ENCODE measurements at places on chromosomes 7 and 10.

GRCh38 chr10:11147722-11148121 is 130.1 kb downstream of the CELF2 start:
- DNase-seq: no peak

DNA sequence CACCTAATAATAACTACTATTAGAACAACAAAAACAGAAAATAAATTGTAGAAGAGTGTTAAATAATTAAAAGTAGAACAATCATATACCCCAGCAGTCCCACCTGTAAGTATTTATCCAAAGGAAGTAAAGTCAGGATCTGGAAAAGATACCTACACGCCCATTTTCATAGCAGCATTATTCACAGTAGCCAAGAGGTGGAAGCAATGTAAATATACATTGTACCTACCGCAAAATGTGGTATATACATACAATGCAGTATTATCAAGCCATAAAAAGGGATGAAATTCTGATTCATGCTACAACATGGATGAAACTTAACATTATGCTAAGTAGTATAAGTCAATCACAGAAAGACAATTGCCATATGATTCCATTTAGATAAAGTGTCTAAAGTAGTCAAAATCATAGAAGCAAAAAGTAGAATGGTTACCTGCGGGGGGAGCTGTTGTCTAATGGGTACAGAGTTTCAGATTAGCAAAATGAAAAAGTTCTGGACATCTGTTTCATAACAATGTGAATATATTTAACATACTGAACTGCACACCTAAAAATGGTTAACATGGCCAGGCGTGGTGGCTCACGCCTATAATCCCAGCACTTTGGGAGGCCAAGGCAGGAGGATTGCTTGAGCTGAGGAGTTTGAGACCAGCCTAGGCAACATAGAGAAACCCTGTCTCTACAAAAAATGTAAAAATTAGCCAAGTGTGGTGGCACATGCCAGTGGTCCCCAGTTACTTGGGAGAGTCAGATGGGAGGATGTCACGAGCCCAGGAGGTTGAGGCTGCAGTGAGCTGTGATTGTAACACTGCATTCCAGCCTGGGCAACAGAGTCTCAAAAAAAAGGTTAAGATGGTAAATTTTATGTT is 6.0 kb upstream of the TMED4 start:
- DNase-seq: peak; percentile 2

GRCh38 chr10:69334302-69335062 is 56.2 kb downstream of the HK1 start:
- no peak for DNase-seq

DNA sequence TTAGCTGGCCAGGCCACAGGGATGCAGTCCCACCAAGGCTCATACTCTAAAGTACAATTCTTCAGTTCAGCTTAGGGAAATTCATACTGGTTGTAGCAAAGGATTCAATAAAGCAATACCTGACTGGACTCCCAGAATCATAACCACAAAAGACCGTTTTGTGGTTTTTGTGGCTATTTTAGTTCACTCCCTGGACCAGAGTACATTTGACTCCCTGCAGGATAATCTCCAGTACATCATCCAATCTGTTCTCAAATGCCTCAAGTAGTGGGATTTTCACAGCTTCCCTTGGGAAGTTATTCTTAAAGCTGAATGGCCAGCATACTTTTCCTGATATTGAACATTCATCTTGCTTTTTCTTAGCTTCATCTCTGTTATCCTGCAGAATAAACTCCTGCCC is 29.3 kb upstream of the YAE1 start:
- DNase-seq: no peak

GRCh38 chr10:114576716-114577115 is 81.4 kb downstream of the ABLIM1 start:
- no peak for DNase-seq

DNA sequence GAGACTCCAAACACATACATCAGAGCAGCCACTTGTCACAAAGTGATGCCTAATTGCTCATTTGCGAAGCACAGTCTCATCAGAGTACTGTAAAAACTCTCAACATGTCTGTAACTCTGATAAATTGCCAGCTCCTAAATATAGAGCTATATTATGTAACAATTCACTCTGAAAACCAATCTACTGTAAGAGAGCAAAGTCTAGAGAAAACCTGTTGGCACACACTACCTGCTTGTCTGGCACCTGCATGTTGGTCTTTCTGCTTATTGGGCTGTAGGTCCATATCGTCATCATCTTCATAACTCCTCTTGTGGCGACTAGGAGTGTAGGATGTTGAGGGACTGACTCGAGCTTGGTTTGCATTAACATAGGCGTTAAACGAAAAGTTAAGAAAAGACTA is 19.8 kb downstream of the MCMBP start:
- no peak for DNase-seq

GRCh38 chr10:11516431-11516746 is 95.1 kb downstream of the USP6NL start:
- peak; percentile 2 for DNase-seq

Data from bone marrow (tissue), 2 donors.